Stimulated activated CD4-positive, alpha-beta T cell treated with anti-CD3 and anti-CD28 coated beads, Interleukin-1b, Interleukin-23, amount 100 ng/mL, for 4 hours (primary cell): ENCODE measurements at places on chromosomes 16 and 17.

DNA sequence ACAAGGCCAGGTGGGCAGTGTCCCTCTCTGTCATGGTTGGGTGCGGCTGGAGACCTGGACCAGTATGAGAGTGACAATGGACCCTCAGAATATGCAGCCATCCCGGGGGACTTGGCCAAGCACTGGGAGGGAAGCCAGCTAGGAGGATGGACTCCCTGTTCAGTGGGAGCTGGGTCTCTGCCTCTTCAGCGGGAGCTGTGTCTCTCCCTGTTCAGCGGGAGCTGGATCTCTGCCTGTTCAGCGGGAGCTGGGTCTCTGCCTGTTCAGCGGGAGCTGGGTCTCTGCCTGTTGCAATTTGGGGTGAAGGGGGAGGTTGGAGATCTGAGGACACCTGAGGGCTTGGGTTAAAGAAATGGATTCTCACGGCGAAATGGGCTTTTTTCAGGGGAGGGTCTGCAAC lies 3.8 kb upstream of the PRSS33 start:
- DNase-seq, result no peak

DNA sequence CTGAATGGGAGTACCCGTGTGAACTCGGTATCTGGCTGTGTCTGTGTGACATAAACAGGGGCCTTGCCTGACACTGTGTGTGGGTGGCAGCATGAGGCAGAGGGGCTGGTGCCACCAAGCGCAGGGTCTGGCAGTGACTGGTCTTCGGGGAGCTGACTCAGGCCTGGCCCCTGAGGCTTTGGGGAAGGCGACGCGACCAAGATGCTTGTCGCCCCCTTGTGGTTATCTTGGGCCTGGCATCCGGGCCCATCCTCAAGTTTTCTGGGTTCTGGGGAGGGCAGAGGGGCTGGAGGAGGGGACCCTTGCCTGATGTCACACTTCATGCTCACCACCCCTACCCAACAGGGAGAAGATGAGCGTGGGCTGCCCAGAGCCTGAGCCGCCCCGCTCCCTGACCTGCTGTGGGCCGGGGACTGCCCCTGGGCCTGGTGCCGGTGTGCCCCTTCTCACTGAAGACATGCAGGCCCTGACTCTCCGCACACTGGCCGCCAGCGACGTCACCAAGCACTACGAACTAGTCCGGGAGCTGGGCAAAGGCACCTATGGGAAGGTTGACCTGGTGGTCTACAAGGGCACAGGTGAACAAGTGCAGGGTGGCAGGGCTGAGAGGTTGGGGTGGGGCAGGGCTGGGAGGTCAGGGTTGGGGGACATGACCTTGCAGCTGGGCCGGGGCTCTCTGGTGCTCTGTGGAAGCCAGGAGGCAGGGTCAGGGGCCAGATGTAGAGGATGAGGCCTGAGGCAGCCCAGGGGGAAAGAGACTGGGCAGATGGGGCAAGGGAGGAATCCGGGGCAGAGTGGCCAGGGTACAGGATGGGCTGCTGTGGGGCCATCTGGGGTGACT lies 24.9 kb downstream of the SBK1 start:
- DNase-seq, result peak; percentile 76

DNA sequence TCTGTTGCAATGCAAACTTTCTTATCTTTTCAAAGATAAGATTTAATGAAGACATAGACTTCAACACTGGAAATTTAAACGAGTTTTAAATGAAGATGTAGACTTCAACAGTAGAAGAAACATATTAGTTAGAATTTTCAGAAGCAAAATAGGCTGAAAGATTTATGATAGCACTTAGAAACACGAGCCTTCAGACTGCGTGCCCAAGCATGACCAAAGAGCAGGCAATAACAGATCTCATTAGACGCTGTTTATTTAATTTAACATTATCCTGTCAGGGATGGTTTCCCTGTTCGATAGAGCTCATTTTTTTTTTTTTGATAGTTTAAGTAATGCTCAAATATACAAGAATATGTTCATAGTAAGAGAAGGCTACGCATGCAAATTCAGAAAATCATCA lies 604.7 kb upstream of the SOX9 start:
- no peak for DNase-seq

DNA sequence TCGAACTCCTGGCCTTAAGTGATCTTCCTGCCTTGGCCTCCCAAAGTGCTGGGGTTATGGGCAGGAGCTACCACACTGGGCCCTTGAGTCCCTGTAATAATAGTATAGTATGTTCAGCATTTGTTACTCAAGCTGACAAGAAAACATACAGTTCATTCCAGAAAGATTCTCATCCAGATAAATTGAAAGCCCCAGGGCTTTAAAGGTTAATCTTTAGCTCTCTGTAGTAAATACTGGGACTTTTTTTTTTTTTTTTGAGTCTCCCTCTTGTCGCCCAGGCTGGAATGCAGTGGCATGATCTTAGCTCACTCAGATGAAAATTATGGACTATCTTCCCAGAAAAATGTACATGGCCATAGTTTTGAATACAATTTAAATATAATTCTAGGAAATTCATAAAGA lies 11.0 kb downstream of the BRCA1 start:
- no peak for DNase-seq

- no peak for DNase-seq
These were observed 32.9 kb downstream of the KATNIP start for GRCh38 chr16:27582883-27583282.

- no peak for DNase-seq
These were observed 48.8 kb downstream of the SDK2 start for GRCh38 chr17:73595479-73595878.

- no peak for DNase-seq
These were observed 13.8 kb upstream of the SPOP start for GRCh38 chr17:49691677-49692191.

DNA sequence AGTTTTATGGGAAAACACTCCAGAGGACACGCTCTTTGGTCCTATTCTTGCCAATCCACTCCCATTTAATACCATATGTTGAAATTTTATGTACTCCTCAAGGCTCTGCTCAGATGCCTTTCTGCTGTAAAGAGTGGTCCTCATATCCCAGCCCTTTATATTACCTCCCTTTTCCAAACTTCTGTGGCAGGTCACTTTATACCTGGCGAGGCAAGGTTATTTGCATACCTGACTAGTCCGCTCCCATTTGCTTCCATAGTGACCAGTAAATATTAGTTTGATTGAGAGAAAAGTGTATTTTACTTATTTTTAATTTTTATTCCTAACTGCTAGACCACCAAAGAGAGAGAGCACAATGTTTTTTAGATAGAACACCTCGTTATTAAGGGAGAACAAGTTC lies 17.3 kb downstream of the KRT12 start:
- DNase-seq, result no peak

DNA sequence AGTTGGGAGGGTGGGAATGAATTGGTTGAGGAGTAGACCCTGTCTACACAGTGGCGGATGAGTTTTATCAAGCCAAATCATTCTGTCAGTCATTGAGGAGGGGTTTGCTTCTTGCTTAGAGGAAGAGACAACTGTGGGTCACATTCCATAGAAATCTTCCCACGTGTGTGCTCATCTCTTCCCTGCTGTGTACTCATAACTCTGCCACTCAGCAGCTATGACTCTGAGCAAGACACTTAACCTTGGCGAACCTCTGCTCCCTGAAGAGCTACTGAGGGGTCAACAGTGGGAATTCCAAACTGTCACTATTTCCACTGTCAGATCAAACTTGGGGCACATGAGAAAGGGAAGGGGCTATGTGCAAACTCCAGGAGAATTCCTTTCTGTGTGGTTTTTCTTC lies 72.6 kb upstream of the COX10 start:
- no peak for DNase-seq

DNA sequence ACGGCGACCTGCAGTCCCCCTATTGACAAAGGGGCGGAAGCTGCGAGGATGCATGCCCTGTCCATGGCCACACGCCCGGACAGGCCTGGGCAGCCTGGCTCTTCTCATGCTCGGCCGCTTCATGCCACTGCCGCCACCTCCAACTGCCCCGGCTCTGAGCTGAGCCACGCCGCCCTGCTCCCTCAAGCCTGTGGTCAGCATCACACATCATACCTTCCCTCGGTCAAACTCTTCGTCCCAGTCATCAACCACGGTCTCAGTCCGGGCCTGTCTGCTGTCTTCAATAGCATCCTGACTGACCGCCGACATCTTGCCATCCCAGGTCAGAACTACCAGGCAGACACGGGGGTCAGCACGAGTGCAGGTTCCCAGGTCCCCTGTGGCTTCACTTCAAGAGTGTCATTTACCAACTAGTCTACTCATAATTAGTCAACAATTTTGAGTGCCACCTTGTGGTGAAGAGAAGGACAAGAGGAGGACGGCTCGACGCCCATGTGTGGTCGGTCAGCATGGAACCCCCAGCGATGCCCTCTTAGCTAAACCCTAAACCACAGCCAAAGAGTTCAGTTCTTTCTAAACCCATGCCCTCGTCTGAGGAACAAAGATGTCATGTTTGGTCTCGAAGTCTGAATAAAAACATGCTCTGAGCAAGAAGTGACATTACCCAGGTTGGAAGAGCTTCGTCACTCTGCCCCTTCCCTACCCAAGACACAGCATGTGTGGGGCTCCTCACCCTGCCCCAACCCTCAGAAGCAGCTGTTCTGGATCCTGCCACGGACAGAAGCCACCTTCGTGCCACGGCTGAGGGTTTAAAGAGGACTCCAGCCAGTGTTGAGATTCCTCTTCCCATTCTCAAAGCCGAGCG lies 16.9 kb upstream of the CYTH1 start:
- no peak for DNase-seq

GRCh38 chr17:76345377-76345974 lies 8.2 kb downstream of the PRPSAP1 start:
- no peak for DNase-seq

GRCh38 chr16:27414788-27415431 lies 12.9 kb downstream of the IL21R start:
- no peak for DNase-seq

DNA sequence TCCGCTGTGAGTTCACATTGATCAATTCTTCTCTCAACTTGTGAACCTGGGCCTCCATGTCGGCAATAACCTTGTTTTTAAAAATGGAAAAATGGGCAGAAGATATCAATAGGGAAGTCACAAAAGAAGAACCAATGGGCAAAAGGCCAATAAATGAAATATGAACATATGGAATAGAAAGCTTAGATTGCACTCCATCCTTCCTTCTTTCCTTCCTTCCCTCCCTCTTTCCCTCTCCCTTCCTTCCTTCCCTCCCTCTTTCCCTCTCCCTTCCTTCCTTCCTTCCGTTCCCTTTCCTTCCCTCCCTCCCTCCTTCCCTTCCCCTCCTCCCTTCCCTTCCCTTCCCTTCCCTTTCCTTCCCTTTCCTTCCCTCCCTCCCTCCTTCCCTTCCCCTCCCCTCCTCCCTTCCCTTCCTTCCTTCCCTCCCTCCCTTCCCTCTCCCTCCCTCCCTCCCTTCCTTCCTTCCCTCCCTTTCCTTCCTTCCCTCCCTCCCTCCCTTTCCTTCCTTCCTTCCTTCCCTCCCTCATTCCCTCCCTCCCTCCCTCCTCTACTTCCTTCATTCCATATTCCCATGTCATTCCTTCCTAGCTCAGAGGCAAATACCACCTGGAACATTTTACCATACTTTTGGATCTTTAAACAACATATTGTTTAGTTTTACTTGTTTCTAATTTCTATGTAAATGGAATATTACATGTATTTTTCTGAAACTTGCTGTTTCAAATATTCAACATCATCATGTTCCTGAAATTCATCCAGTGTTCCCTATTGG lies 290.7 kb upstream of the AXIN2 start:
- no peak for DNase-seq

DNA sequence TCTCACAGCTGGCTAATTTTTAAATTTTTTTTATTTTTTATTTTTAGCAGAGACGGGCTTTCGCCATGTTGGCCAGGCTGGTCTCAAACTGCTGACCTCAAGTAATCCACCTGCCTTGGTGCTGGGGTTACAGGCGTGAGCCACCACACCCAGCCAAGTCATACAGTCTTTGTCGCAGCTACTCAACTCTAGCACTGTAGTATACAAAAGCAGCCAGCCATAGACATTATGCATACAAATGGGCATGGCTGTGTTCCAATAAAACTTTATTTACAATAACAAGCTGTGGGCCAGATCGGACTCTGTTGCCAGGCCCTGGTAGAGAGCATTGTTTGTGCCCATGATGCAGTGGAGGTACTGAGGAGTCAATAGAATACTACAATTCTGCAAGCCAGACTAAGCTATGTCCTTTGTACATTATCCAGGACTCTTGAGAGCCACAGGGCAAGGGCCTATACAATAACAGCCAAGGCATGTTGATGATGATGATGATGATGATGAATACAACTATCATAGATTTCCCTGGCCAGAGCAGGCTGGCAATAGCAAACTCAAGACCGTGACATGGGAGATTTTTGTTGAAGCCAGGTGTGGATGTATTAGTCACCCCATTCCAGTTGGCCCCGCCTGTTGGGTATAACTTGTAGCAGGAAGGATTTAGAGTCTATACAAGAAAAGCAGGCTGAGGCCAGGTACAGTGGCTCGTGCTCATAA lies 101.8 kb downstream of the MYH11 start:
- no peak for DNase-seq

DNA sequence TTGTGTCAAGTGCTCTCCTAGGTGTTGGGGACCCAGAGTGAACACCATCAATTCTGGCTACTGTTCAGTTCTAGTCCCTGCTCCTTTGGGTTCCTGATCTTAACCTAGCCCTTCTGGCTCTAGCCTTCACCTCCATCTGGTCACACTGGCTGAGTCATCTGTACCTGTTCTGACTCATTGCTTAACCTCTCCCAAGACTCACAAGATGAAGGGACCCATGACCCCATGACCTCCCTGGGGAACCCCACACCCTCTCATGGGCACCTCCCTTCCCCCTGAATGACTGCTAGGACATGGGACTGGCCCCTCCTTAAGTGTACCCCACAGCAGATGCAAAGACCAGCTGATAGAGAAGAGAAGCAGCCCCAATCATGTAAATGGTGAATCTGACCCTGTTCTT lies 345.8 kb upstream of the CDH5 start:
- DNase-seq, result no peak

DNA sequence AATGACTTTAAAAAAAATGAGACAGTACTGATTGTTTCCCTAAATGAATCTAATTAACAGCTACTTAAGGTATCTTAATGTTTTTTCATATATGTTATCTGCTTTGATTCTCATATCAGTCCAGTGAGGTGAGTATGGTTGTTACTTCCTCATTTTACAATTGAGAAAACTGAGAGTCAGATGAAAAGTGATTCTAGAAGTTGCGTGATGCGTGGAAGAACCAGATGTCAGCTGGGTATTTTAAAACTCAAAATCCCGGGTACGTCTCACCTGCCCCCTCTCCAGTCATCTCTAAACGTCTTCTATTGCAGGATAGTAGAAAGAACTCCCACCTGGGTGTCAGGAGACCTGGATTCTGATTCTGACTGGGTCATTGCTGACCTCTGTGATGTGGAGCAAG lies 89.2 kb downstream of the MAP2K6 start:
- no peak for DNase-seq
